ENCODE measurements at places on chromosomes 12 and 14. TPM values are rescaled to one million over a fixed set of nuclear protein-coding genes. Genes with fewer than 3 reads are reported as not detected.

- peak overlapping the region; percentile 4 for H3K4me3 ChIP-seq
- peaks cover 2% of the 10 kb centered on the region for H3K27me3 ChIP-seq
- H3K27ac ChIP-seq, result peak overlapping the region; percentile 50
- H3K4me1 ChIP-seq, result peaks cover 8% of the 10 kb centered on the region
- H3K36me3 ChIP-seq, result no peaks in the 10 kb centered on the region
- peak; percentile 49 for DNase-seq
Measured at GRCh38 chr12:65602610-65603295, 221.5 kb upstream of the HMGA2 start.

GRCh38 chr14:80901260-80901659 is 40.3 kb downstream of the CEP128 start:
- no peaks in the 10 kb centered on the region for H3K27me3 ChIP-seq
- no peaks in the 10 kb centered on the region for H3K4me1 ChIP-seq
- DNase-seq, result no peak
- no peak overlapping the region for H3K4me3 ChIP-seq
- no peaks in the 10 kb centered on the region for H3K36me3 ChIP-seq

KRT74 gene
- total RNA-seq, result not detected

DNA sequence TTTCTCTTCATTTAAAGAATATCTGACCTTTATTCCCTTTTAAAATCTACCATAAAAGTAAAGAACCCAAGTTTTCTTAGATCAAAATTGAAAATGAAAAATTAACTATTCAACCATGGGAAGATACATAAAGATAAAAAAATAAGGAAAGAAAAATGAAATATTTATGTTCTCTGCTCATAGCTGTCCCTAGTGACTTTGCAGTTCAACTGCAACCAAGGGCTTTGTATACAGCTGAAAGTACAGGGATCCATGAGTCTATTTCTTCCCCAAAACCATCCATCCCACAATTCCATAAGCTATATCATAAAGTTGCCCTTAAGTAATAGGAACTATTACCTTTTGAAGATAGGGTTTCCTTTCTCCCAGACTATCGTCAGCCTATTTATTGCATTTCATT is 113.1 kb downstream of the ITPR2 start:
- no peak for DNase-seq
- H3K36me3 ChIP-seq, result peaks cover 11% of the 10 kb centered on the region

TAS2R8 gene
- total RNA-seq, result not detected

DNA sequence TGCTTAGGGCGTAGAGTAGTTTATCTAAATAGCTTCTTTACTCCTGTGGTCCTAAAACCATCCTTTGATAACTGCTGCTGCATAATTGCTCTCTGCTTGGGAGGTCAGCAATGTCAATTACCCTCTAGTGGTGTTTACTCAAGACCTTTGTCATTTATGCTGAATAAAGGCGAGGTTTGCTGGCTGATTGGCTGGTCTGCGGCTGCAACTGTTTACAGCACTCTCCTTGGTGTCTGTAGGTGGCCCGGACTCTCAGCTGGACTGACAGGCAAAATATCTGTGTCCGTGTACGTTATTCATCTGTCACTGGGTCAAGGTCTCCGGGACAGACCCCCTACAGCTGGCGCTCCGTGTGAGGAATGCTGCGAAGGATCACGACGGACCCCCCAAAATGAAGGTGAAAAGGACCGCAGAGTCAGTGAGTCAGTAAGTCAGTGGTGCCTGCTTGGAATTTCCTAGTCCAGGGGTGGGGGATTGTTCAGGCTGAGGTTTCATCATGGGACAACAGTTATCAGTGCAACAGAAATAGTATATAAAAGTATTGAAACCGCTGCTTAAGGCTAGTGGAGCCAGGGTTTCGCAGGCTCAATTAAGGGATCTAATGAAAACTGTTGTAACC is 253.3 kb upstream of the DIO2 start:
- DNase-seq, result no peak
- no peak overlapping the region for H3K4me3 ChIP-seq
- H3K36me3 ChIP-seq, result peaks cover 1% of the 10 kb centered on the region
- peaks cover 2% of the 10 kb centered on the region for H3K4me1 ChIP-seq
- H3K27ac ChIP-seq, result no peak overlapping the region

DNA sequence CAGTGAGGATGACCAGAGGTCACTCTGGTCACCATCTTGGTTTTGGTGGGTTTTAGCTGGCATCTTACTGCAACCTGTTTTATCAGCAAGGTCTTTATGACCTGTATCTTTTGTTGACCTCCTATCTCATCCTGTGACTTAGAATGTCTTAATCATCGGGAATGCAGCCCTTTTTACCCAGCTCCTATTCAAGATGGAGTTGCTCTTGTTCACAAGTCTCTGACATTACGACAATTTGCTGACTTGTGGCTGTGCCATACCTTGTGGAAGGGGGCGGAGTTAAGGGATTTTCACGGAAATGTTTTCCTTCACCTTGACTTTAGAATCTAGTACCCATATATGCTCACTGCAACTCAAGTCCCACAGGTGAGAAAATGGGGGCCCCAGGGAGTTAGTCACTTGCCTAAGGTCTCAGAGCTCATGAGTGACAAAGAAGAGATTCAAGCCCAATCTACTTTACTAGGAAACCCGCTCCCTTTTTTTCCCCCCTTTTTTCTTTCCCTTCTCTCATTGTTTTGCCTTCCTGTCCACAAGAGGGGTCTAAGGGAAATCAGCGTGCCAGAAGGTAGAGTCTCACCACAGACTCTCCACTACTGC is 2.7 kb upstream of the MAP1LC3B2 start:
- peaks cover 12% of the 10 kb centered on the region for H3K4me1 ChIP-seq
- DNase-seq, result no peak
- H3K4me3 ChIP-seq, result no peak overlapping the region

- DNase-seq, result no peak
- H3K27me3 ChIP-seq, result no peaks in the 10 kb centered on the region
- H3K36me3 ChIP-seq, result no peaks in the 10 kb centered on the region
Measured at GRCh38 chr14:35252451-35252868, 39.7 kb upstream of the PSMA6 start.

PTMS gene
- total RNA-seq, result 28.7 TPM

- peaks cover 5% of the 10 kb centered on the region for H3K4me1 ChIP-seq
- no peak for DNase-seq
- no peaks in the 10 kb centered on the region for H3K36me3 ChIP-seq
- peaks cover 17% of the 10 kb centered on the region for H3K27me3 ChIP-seq
- peak overlapping the region; percentile 56 for H3K27ac ChIP-seq
Measured at GRCh38 chr14:104968541-104969401, 9.4 kb downstream of the AHNAK2 start.

GRCh38 chr12:22855456-22855855 is 230.5 kb downstream of the ETNK1 start:
- H3K4me1 ChIP-seq, result no peaks in the 10 kb centered on the region
- no peak for DNase-seq
- no peaks in the 10 kb centered on the region for H3K27me3 ChIP-seq
- H3K4me3 ChIP-seq, result no peak overlapping the region
- H3K36me3 ChIP-seq, result no peaks in the 10 kb centered on the region

- no peaks in the 10 kb centered on the region for H3K27me3 ChIP-seq
- no peak overlapping the region for H3K4me3 ChIP-seq
- H3K4me1 ChIP-seq, result no peaks in the 10 kb centered on the region
- DNase-seq, result no peak
Measured at GRCh38 chr12:79360936-79361335, 329.8 kb downstream of the PAWR start.

TMEM106C gene
- 23.7 TPM for total RNA-seq

DNA sequence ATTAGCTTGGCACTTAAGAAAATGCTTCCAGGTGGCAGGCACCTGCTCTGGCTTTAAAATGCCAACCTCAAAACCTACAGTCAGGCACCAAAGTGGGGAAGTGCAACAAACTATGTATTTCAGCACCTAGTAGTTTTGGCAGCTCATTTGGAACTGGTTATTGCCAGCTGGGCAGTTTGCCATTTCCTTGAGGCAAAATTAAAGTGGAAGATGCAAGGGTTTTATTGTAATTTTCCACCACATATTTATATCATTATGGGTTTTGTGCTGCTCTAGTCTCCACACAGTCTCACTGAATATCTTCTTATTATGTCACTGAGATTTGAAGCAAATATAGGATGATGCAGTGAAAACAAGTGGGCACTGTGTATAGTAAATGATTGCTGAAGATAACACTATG is 117.0 kb downstream of the PRKD1 start:
- no peak overlapping the region for H3K27ac ChIP-seq
- H3K27me3 ChIP-seq, result no peaks in the 10 kb centered on the region
- no peaks in the 10 kb centered on the region for H3K4me1 ChIP-seq
- H3K4me3 ChIP-seq, result no peak overlapping the region
- DNase-seq, result no peak

SPIC gene
- not detected for total RNA-seq
